ENCODE measurements at places on chromosomes 6 and 20.
A peak's percentile ranks its signal among the peaks of the same experiment; 100 is the strongest.

- no peak for DNase-seq
These were observed 78.4 kb upstream of the MLN start for GRCh38 chr6:33882154-33882553.

DNA sequence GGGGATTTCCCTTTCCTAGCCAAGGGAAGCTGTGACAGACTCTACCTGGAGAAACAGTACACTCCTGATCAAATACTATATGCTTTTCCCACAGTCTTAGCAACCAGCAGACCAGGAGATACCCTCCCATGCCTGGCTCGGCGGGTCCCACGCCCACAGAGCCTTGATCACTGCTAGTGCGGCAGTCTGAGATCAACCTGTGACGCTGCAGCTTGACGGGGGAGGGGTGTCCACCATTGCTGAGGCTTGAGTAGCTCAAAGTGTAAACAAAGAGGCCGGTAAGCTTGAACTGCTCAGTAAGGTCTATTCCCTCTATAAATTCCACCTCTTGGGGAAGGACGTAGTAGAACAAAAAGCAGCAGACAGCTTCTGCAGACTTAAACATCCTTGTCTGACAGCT is 63.2 kb downstream of the WASF1 start:
- no peak for DNase-seq

DNA sequence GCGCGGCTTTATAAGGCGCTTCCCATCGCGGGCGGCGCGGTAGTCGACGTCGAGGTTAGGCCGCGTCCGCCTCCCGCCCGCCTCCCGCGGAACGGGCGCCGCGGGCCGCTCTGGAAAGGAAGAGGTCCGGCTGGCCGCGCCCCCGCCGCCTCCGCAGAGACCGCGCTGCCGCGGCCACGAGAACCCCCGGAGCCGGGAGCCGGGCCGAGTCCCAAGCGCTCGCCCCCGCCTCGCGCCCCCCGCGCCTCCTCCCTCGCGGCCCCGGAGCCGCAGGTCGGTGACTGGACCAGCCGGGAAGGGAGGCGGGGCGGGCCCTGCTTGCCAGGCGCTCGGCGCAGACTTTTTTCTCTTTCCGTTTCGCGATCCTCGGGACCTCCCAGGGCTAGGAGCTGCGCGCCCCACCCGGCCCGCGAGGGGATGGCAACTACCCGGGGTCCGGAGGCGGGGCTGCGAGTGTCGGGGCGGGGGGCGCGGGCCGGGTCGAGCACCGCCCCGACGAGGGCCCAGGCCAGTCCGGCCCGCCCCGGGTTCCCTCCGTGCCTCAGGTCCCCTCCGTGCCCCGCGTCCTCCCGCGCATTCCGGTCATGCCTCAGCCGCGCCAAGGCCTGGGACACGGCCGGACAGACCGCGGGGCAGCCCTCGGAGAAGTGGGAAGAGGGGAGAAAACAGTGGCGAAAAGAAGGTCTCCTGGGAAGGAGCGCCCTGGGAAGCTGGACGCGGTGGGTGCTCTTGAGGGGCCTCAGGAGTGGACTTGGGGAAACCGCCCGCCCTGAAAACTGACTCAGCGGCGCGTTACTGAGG is 417 bp upstream of the PXDC1 start:
- DNase-seq, result peak; percentile 67

- no peak for DNase-seq
These were observed 207.2 kb upstream of the KCNQ5 start for GRCh38 chr6:72414657-72415056.

DNA sequence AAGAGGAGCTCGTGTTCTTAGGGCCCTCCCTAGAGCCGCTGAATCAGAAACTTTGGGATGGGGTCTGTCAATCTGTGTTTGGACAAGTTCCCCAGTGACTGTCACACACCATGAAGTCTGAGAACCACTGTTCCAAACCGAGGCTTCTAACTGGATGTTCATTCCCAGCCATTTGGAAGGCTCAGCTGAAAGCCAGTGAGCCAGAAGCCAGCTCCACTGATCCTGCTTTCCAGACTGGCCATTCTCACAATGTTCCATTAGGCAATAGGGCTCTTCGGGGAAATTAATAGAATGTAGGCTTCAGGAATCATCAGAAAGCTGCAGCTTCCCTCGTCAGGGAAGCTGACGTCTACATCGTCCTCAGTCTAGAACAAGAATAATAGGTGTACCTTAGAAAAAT is 90.8 kb upstream of the QKI start:
- no peak for DNase-seq

- no peak for DNase-seq
These were observed 147.1 kb downstream of the MRPL14 start for GRCh38 chr6:43980004-43980795.

GRCh38 chr20:51096582-51097267 is 73.8 kb upstream of the KCNG1 start:
- no peak for DNase-seq

DNA sequence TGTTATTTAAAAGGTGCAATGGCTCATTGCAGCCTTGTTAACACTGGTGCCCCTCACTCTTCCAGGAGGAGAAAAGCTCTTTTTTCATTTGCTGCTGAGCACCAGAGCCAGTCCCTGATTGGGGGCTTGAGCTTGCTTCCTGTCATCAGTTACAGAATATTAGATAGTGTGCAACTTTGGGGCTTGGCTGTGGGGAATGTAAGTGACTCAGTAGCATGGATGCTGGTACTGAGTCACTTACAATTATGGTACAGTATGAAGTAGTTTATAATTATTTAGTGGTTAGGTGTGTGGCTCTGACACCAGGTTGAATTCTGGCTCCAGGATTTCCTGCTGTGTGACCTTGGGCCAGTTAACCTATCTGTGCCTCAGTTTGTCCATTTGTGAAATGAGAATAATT is 37.6 kb downstream of the ANKS1A start:
- DNase-seq, result peak; percentile 25

GRCh38 chr20:41076776-41077175 is 48.2 kb downstream of the TOP1 start:
- no peak for DNase-seq

- DNase-seq, result no peak
These were observed 86.7 kb upstream of the F13A1 start for GRCh38 chr6:6407071-6407741.

Measured in MCF 10A (cell line).